ENCODE measurements at places on chromosomes 1 and 21.

- DNase-seq: no peak
These were observed 591 bp upstream of the KDM1A start for GRCh38 chr1:23018661-23019093.

GRCh38 chr1:67672260-67672803 is 12.7 kb upstream of the GADD45A start:
- no peak for DNase-seq

DNA sequence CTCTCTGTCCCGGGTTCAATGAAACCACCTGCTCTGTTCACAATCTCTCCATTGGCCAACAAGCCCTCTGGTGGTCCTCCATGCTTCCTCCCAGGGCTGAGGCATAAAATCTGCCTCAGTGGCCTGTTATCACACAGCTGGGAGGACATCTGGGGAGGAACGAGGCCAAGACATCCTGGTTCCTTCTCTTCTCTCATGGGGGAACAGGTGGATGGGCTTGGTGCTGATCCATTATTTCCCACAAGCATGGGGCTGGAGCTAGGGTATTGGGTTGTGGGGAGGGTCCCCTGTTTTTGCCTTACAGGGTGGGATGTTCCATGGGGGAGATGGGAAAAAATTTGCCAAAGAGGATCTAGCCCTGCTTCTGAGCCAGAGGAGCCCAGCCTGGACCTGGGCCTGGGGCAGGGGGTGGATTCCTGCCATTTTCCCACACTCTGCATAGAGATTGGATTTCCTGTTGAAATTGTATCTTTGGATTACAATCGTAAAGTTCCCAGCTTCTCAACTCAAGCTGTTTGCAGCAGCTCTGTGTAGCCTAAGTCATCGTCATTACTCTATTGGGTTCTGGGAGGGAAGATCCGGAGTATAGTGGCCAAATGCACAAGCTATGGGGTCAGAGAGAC is 124.7 kb downstream of the NAV1 start:
- DNase-seq: no peak

DNA sequence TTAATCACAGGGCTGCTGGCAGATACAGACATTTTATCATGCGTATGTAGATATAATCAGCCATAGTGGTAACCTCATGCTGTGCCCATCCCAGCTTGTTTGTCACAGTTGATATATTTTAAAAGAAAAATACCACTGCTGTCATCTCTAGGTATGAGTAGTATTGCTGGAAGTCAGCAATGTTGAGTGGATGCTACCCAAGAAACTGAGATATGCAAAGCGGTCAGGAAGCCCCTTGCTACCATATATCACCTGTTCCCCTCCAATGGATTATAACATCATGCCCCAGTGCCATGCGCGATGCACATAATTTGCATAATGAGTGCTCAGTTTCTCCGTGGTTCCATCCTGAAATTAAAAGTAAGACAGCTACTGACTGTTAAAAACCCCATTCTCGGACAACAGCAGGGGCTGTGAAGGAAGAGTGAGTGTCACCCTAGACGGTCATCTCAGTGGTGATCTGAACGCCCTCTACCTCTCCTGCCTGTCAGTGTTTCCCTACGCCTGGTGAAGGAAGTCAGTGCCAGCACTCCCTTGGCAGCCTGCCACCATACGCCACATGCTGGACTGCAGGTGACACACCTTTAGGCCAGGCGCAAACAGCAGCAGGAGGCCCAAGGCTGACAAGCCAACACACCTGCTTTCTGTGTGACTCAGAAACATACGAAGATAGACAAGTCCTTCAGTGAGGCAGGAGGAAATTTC is 2.7 kb downstream of the IL10RB start:
- DNase-seq: no peak

Data from activated naive CD4-positive, alpha-beta T cell treated with anti-CD3 and anti-CD28 coated beads, Interleukin-2, amount 10 ng/mL, durations not matched to agents 7 days and 5 days (primary cell).